ENCODE measurements at places on chromosomes 11 and 22. TPM values are rescaled to one million over a fixed set of nuclear protein-coding genes. Genes with fewer than 3 reads are reported as not detected.

DNA sequence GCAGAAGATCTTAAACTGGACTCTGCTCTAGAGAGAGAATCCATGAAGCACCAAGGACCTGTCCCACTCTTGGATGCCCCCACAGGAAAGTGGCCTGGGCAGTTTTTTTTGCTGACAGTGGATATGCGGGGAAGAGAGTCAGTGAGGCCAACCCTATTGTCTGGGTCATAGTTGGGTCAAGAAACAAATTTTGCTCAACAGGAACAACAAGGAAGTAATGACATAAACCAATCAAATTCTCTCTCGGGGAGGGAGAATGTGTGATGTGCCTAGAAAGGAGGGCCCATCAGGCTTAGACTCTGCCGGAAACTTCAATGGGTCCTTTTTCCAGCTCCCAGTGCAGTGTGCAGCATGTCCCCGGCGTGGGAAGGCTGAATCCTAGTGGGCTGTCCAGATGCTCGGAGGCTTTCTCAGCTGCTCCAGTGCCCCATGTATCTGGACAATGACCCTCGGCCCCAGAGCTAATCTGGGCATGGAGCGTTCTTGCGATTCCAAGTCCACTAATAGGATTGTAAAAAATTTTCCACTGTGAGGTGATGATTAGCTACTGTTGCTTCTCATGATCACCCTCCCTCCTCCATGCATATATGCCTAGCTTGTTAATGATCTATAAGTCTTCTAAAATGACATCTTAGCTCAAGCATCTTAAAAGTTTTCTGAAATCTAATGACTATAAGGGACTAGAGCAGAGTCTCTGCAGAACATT lies 101.0 kb downstream of the SNX19 start:
- H3K4me3 ChIP-seq = no peak overlapping the region
- H3K27ac ChIP-seq = no peak overlapping the region
- no peak for DNase-seq
- no peaks in the 10 kb centered on the region for H3K36me3 ChIP-seq

DNA sequence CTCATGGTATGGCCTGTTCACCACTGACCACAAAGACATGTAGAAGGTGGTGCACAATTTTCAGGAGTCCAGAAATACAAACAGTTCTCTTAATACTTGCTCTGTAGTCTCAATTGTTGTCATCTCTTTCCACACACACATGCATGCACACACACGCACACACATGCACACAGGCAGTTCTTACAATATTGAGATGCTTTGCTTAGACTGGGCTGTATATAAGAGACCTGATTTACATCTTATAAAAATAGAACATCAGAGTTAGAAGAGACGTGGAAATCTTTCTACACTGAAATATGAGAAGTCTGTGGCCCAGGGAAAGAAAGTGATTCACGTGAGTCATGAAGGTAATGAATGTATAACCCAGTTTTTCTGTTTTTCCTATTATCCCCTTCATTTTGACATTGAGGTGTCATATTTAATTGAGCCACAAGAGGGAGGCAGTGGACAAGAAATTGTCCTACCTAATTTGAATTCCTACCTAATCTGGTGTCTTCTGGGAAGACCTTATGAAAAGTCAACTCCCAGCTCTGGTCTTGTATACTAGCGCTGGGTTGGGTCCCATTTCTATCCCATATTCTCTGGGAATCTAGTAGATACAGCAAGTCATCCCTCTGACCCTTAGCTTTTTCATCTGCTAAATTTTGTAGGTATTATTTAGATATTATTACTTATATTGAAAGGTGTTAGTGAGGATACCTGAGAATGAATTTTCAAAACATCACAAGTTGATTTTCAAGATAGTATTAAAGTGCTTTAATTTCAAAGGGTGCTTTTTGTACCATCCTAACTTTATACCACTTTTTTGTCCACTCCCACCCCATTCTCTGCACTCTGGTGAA lies 14.9 kb upstream of the MS4A4A start:
- DNase-seq = no peak
- H3K36me3 ChIP-seq = no peaks in the 10 kb centered on the region
- H3K4me1 ChIP-seq = no peaks in the 10 kb centered on the region
- H3K4me3 ChIP-seq = no peak overlapping the region
- no peak overlapping the region for H3K27ac ChIP-seq

GRCh38 chr11:11876458-11876857 lies 34.7 kb downstream of the USP47 start:
- no peaks in the 10 kb centered on the region for H3K27me3 ChIP-seq
- DNase-seq = no peak

GRCh38 chr22:32584650-32585049 lies 110.0 kb downstream of the FBXO7 start:
- DNase-seq = no peak
- peaks cover 14% of the 10 kb centered on the region for H3K4me1 ChIP-seq
- H3K36me3 ChIP-seq = no peaks in the 10 kb centered on the region
- no peak overlapping the region for H3K27ac ChIP-seq
- H3K4me3 ChIP-seq = no peak overlapping the region
- no peaks in the 10 kb centered on the region for H3K27me3 ChIP-seq

DNA sequence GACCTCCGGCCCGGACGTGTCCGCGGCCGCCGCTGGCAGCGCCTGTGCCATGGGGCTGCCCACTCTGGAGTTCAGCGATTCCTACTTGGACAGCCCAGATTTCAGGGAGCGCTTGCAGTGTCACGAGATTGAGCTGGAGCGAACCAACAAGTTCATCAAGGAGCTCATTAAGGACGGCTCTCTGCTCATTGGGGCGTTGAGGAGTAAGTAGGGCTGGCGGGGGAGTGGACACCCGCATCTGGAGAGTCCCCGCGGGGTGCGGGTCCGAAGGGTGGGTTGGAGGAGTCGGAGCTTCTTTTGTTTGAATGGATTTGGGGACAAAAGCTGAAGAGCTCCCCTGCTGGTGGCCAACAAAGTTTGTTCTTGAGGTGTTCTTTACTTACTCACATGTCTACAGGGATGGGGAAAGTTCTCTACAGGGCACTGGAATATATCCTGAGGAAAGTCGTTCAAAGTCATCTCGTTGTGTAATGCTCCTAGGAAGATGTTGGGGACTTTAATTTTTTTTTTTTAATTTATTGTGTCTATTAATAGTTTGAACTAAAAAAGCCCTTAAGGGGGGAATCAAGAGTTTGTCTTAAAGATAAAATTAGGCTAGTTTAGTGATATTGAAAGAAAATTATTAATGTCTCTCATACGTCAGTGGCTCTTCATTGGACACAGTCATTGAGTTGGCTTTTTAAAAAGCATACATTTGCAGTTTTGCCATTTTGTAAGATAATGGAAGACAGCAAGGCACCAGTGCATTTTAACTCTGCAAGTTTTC lies 725 bp downstream of the ARHGAP42 start:
- H3K4me3 ChIP-seq = peak overlapping the region; percentile 69
- peak overlapping the region; percentile 83 for H3K27ac ChIP-seq
- peak; percentile 56 for DNase-seq
- no peaks in the 10 kb centered on the region for H3K36me3 ChIP-seq

DNA sequence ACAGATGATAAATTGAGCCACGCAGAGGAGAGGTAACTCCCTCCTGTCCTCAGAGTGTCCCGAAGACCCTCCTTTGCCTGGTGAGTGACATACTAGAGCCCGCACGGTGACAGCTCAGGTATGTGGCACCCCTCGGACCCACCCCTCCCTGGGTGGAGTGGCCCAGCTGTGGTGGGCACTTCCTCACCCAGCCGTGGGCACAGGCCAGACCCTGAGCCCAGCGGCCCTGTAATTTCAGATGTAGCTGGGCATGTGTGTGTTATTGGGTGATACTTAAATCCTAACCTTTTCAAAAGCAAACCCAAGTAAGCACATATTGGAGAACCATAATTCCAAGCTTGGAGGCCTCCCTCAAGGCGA lies 93.2 kb downstream of the WNT7B start:
- no peak overlapping the region for H3K27ac ChIP-seq
- H3K4me3 ChIP-seq = no peak overlapping the region
- H3K4me1 ChIP-seq = peaks cover 4% of the 10 kb centered on the region
- no peaks in the 10 kb centered on the region for H3K36me3 ChIP-seq
- peaks cover 51% of the 10 kb centered on the region for H3K27me3 ChIP-seq
- DNase-seq = no peak

GRCh38 chr11:69539416-69540117 lies 58.1 kb downstream of the LINC01488 start:
- no peak for DNase-seq
- H3K27ac ChIP-seq = no peak overlapping the region
- peak overlapping the region; percentile 0 for H3K4me3 ChIP-seq
- H3K27me3 ChIP-seq = peaks cover 3% of the 10 kb centered on the region
- no peaks in the 10 kb centered on the region for H3K36me3 ChIP-seq

DNA sequence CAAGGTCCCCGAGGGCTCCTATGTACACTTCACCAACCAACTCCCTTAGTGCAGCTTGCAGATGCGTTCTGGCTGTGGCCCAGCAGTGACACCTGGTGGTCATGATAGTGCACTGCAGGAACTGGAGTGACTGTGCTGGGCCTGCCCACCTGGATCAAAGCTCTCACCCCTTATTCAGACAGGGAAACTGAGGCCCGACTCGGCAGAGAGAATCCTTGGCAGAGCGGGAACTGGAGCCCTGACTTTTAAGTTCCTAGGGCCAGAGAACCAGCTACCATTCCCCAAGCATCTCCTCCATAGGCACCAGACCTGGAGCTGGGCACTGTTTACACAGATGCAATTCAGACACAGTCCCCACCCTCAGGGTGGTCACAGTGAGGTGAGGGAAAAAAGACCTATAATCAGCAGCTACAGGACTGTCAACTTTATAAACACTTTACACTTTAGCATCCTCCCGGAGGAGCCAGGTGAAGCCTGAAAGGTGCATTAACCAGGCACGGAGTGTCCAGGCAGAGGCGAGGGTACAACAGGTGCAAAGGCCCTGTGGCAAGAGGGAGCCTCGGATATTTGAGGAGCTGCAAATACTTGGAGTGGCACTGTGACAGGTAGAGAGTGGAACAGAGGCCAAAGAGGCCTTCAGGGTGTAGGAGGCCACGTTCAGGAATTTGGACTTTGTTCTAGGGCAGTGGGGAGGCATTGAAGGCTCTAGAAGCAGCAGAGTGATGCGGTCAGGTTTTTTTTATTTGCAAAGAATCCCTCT lies 22.0 kb downstream of the RHBDD3 start:
- H3K27me3 ChIP-seq = no peaks in the 10 kb centered on the region
- DNase-seq = peak; percentile 63
- H3K36me3 ChIP-seq = no peaks in the 10 kb centered on the region
- H3K4me3 ChIP-seq = no peak overlapping the region
- H3K27ac ChIP-seq = no peak overlapping the region
- no peaks in the 10 kb centered on the region for H3K4me1 ChIP-seq

- H3K27ac ChIP-seq = no peak overlapping the region
- no peaks in the 10 kb centered on the region for H3K27me3 ChIP-seq
- no peak for DNase-seq
- no peaks in the 10 kb centered on the region for H3K36me3 ChIP-seq
- H3K4me1 ChIP-seq = no peaks in the 10 kb centered on the region
These were observed 59.2 kb upstream of the CLPB start for GRCh38 chr11:72493426-72494108.

DNA sequence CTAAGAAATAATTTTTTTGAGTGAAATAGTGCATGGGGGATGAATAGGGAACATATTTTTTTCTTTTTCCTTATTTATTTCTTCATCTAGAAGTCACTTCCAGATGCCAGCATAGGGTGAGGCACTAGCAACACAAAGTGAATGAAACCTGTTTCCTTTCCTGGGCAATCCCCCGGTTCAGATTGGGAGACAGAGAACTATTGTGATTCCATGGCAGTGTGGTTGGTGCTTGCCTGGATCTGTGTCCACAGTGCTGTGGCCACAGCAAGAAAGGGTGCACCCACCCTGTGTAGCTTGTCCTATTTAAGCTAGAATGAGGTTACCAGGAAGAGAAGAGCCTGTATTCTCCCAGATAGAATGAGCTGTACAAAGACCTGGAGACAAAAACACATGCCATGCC lies 57.6 kb downstream of the SLC5A1 start:
- no peak overlapping the region for H3K4me3 ChIP-seq
- no peaks in the 10 kb centered on the region for H3K36me3 ChIP-seq
- no peak overlapping the region for H3K27ac ChIP-seq
- no peaks in the 10 kb centered on the region for H3K4me1 ChIP-seq

DNA sequence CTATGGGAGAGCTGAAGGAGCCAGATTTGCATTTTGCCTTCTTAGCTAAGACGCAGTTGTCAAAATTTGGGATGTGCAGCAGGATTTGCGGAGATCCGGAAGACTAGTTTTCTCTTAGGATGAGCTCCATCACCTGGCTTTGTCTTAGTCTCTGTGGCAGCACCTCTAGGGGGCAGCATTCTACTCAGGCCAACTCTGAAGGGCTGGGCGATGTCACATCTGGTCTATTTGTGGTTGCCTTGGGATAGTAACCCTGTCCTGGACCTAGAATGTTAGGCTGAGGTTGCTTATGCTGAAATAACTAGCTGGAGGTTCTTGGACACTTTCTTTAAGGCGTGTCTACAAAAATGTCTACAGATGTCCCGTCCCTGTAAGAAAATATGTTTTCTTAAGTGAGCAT lies 116.2 kb downstream of the FAT3 start:
- H3K4me1 ChIP-seq = peaks cover 5% of the 10 kb centered on the region
- H3K27ac ChIP-seq = no peak overlapping the region
- H3K36me3 ChIP-seq = no peaks in the 10 kb centered on the region

DNA sequence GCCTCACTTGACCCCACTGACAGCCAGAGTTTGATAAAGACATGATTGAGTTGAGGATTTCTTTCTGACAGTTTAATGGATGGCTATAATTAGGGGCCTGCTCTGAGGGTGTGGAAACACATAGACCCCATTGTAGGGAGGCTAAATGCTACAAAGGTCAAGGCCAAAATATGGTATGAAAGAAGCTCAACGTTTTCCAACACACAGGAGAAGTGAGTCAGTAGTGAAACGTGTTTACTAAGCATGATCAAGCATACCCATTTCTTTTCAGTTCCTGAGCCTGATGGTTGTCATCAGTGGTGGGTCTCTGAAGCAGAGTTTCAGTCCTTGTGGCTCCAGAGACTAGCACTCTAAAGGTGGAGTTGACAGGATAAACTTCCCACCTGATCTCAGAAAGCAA lies 69.7 kb downstream of the SNX19 start:
- no peaks in the 10 kb centered on the region for H3K27me3 ChIP-seq
- no peak overlapping the region for H3K27ac ChIP-seq
- H3K4me3 ChIP-seq = no peak overlapping the region
- H3K36me3 ChIP-seq = no peaks in the 10 kb centered on the region

GRCh38 chr11:113282898-113283437 lies 31.4 kb upstream of the TTC12 start:
- no peaks in the 10 kb centered on the region for H3K4me1 ChIP-seq
- no peaks in the 10 kb centered on the region for H3K27me3 ChIP-seq
- DNase-seq = no peak
- H3K36me3 ChIP-seq = no peaks in the 10 kb centered on the region

GRCh38 chr11:44926036-44926435 lies 24.6 kb downstream of the TP53I11 start:
- no peaks in the 10 kb centered on the region for H3K27me3 ChIP-seq
- DNase-seq = no peak
- H3K4me1 ChIP-seq = no peaks in the 10 kb centered on the region
- no peak overlapping the region for H3K4me3 ChIP-seq

- peaks cover 9% of the 10 kb centered on the region for H3K4me1 ChIP-seq
- no peak overlapping the region for H3K4me3 ChIP-seq
- no peaks in the 10 kb centered on the region for H3K36me3 ChIP-seq
- no peak overlapping the region for H3K27ac ChIP-seq
- no peaks in the 10 kb centered on the region for H3K27me3 ChIP-seq
These were observed 201.4 kb downstream of the MAML2 start for GRCh38 chr11:96141626-96142025.

OR4A15 gene
- total RNA-seq = not detected

PLEKHB1 gene
- 10.4 TPM for total RNA-seq

CD6 gene
- 0.16 TPM for total RNA-seq

STX3 gene
- 9.1 TPM for total RNA-seq

ZNF70 gene
- total RNA-seq = 3.1 TPM

MMP12 gene
- not detected for total RNA-seq

CRYBB3 gene
- total RNA-seq = not detected

KRTAP5-8 gene
- 0.82 TPM for total RNA-seq

MS4A4E gene
- not detected for total RNA-seq

Measured in gastrocnemius medialis (tissue), 4 donors.